ENCODE measurements at places on chromosomes 1 and 21. TPM values are rescaled to one million over a fixed set of nuclear protein-coding genes. Genes with fewer than 3 reads are reported as not detected.
A peak's percentile ranks its signal among the peaks of the same experiment; 100 is the strongest.

Gene XPR1
- 17.5 TPM for total RNA-seq

Gene RNU1-1
- total RNA-seq = 3,257 TPM

DNA sequence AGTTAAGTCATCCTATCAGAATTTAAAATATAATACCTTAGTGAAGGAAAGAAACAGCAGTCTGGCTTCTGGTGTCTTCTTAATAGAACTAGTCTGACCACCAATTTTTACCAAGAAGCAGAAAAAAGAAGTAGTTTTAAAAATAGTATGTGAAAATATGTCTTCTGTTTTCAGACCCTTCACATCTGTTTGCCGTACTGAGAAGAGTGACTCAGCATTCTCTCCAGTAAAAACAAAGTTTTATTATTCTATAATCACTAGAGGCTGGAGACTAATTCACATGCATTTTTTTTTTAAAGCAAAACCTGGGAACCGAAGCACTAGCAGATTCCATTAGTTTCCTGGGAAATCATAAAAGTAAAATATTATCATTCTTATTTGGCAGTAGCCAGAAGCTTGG lies 163.8 kb downstream of the COL24A1 start:
- H3K27me3 ChIP-seq = peaks cover 2% of the 10 kb centered on the region
- no peak overlapping the region for H3K4me3 ChIP-seq
- DNase-seq = no peak
- H3K27ac ChIP-seq = no peak overlapping the region
- H3K36me3 ChIP-seq = no peaks in the 10 kb centered on the region

DNA sequence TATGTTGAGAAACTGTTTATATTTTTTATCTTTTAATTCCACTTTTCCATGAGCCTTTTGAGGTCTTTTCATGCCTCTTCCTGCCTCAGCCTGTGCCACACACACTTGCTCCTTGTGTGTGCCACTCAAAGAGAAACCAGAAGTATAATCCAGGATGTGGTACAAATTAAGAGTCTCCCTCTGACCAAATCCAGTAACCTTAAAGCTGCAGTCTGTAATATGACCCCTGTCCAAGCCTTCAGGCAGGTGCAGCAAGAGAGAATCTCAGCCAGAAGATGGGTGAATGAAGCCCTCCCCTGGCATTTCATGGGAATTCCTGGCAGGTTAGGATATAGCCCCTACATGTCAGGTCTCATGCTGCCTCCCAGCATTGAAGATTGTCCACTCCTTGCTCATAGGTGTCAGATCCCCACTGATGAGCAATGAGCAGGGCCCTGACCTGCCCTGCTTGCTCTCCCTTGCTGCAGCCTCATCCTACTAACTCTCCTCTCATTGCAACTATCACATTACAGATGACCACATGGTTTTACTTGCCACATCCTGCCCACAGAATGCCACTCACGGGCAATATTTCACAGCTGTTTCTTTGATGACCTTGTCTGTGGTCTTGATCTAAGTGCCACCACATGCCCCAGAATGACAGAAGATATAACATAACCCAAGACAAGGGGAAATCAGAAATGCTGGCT lies 169.3 kb downstream of the SEC16B start:
- peaks cover 1% of the 10 kb centered on the region for H3K27me3 ChIP-seq
- H3K4me3 ChIP-seq = no peak overlapping the region
- H3K36me3 ChIP-seq = no peaks in the 10 kb centered on the region
- no peak for DNase-seq
- no peak overlapping the region for H3K27ac ChIP-seq

- DNase-seq = peak; percentile 35
- peaks cover 46% of the 10 kb centered on the region for H3K4me1 ChIP-seq
- no peaks in the 10 kb centered on the region for H3K27me3 ChIP-seq
These were observed 291.8 kb downstream of the DISC1 start for GRCh38 chr1:231918239-231919015.

All from activated naive CD8-positive, alpha-beta T cell treated with anti-CD3 and anti-CD28 coated beads, Interleukin-2, amount 10 ng/mL, durations not matched to agents 7 days and 5 days (primary cell).